ENCODE measurements at places on chromosomes 16 and 17.

DNA sequence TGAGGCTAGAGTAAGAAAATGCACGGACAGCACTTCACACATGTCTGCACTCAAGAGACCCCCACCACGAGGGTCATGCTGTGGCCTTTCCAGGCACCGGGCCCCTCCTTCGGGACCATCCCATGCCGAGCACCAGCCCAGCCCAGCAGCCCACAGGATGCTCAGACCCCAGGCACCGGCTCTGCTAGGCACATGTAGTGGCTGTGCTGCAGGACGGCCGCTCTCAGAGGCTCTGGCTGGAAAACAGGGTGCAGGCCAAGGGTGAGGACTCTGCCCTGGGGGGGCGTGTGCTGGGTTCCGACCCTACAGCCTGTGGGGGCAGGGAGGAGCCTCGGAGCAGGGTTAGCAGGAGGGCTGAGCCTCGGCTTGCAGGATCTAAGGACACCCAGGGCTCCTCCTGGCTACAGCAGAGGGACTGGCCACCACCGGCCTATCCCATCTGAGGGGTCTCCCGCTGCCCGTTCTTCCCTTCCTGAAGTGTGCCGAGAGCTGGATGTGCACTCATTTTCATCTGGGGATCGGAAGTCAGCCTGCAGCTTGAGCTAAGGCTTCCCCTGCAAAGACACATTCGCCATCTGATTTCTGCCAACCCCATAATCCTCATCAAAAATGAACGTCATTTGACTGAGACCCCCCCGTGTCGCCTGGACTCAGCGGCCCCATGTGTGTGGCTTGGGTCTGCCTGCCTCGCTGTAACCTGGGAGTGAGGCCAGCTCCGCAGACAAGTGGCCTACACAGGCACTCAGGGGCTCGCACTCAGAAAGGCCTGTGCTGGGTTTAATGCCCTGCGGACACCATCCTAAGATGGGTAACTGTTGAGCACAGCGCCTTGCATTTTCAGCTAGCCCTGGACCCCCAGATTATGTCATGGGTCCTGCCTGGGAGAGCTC is 293.1 kb upstream of the FOXF1 start:
- DNase-seq = no peak

GRCh38 chr17:43722870-43723665 is 35.5 kb downstream of the SOST start:
- DNase-seq = no peak

DNA sequence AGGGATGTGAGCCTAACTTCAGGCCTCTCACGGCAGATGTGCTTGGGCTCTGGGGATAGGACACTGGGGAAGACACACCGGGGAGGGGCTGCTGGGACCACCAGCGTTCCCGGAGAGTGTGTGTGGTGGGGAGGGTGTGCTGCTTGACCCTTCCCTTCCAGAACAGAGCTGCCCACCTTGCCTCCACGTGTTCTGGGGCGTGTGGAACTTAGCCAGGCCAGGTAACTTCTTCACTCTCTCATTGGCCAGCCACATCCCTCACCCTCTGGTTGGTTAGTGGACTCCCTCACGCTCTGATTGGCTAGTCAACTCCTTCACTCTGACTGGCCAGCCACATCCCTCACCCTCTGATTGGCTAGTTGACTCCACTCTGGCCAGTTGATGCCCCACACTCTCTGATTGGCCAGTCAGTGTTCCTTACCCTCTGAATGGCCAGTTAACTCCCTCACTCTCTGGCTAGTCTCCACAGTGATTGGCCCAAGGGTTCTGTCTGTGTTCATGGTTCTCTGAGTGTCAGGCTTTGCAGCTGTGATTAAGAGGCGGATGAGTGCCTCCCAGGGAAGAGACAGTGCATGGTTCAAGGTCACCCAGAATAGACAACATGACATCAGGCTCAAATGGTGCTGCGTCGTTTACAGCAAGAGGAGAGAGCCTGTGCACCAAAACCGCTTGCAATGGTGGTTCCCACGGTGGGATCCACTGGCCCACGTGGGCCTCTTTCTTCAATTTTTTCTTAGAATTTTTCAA is 10.0 kb downstream of the TMEM235 start:
- DNase-seq = no peak

DNA sequence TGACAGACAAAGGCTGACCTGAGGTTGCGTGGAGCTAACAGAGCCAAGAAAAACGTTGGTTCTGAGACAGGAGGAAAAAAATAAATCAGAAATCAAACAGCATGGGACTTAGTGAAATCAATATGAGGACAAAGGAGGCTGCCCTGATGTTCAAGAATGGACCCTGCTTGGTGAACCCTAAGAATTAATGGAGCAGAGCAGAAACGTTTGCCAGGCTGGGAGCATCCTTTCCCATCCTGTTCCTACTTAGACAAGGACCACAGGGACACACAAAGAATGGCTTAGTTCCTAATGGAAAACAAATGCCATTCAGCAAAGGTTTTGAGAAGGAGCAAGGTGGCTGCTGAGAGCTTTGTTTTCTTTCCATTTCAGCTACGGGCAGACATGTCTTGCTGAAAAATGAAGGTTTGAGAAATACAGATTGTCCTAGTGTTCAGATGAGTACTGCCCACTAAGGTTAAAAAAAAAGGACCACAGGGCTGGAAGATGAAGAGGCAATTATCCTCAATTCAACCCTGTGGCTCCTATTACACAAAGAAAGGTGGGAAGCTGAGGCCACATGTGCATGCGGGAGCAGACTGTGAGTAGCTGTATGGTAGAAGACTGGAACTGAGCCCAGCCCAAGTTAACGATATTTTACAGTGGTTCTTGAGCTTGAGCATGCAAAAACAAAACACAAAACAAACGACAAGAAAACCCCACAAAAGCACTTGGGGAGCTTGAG is 230.1 kb downstream of the SLC39A11 start:
- no peak for DNase-seq

DNA sequence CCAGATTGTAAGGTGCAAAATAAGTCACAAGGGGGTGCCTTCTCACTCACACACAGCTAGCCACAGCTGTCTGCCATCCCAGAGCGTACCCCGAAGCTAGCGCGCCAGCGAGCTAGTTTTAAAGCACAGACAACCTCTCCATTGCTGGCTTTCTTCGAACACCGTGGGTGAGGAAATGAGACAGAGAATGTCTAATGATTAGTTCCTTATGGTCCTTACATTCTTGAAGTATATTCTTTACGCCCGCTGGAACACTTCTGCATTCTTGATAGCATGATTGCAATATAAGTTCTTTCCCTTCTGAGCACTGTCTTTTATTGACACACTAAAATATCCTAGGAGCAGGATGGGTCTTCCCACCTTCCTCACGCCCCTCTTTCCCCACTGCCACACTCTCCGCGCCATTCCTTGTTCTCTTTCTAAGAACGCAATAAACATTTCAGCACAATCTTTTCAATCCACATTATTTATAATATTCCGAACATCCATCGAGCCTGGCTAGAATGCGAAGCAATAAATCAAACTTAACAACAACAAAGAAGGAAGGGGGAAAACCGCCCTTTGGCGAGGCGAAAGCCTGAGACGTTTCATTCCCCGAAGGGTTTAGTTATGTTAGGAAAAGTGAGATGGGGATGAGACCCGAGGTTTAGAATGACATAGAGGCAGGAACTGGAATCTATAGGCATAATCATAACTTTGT is 251.3 kb downstream of the NTN1 start:
- DNase-seq = no peak

DNA sequence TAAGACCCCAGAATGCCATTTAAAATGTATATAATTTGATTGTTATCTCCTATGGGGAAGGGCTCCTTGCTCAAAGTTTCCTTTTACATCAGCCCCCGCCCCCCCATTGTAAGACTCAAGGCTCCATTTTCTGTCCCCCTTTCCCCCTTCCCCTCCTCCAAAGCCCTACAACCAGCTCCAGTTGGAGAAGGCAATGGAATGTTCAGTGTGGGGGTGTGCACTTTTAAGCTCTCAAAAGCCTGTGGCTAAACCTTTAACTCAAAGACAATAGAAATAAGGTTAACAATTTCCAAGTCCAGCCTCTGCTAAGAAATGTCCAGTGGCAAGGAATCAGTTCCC is 114.7 kb downstream of the NOG start:
- DNase-seq = no peak
